ENCODE measurements at places on chromosomes 5 and 9.

- no peak for DNase-seq
Observed at GRCh38 chr5:154133591-154133990, 56.9 kb upstream of the GALNT10 start.

GRCh38 chr5:142869886-142870285 is 99.7 kb downstream of the ARHGAP26 start:
- DNase-seq = no peak

DNA sequence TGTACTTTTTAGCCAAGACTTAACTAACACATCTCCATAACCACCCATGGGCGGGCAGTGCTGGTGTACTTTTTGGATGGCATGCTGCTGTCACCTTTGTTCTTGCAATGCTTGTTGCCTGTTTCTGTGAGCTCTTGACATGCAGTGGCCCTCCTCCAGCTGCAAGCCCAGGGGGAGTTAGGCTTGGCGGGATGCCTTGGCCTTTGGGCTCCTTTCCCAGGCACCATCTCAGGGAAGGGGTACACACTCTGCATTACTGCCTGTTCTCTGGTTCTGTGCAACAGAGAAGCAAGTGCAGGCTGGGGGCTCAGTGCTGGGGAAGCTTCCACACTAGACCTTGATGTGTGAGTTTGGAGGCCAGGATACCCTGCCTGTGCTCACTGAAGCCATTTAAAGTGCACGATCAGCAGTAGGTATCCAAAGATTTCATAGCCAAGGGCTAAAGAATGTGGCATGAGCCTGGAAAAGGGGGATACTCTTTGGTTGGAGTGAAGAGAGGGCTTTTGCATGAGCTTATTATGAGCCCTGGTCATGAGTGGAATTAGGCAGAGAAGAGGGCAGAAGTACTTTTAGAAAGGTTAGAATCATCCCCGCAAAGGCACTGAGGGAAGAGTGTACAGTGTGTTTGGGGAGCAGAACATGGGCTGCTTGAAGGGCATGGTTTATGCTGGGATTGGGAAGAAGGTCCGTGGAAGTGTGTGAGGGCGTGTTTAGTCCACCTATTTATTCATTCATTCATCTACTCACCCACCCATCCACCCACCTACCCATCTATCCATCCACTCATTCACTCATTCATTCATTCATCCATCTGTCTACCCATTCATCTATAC is 22.5 kb downstream of the PSAT1 start:
- DNase-seq = no peak

- peak; percentile 21 for DNase-seq
Observed at GRCh38 chr5:77015938-77016569, 14.2 kb upstream of the AGGF1 start.

DNA sequence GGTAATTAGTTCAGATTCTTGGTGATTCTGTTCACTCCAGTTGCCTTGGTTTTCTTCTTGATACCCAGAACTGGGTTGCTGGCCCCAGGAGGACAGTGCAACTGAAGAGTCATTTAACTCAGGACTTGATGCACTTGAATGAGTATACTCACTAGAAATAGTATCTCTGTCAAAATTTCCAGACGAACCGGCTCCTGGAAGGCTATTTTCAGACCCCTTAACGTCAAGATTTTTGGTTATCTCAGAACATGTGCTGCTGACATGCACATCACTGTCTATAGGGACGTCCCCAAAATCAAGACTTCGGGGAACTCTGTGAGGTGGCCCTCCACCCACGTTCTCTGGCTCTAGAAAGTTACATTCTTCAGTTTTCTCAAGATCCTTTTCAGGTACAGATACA is 56.7 kb upstream of the PCA3 start:
- no peak for DNase-seq

DNA sequence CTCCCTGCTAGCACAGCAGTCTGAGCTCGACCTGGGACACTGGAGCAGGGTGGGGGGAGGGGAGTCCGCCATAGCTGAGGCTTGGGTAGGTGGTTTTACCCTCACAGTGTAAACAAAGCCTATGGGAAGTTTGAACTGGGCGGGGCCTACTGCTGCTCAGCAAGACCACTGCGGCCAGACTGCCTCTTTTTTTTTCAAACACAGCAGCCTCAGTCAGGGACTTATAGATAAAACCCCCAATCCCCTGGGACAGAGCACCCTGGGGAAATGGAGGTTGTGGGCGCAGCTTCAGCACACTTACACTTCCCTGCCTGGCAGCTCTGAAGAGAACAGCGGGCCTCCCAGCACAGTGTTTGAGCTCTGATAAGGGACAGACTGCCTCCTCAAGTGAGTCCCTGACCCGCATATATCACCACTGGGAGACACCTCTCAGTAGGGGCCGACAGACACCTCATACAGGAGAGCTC is 151.1 kb upstream of the APC start:
- DNase-seq = no peak

DNA sequence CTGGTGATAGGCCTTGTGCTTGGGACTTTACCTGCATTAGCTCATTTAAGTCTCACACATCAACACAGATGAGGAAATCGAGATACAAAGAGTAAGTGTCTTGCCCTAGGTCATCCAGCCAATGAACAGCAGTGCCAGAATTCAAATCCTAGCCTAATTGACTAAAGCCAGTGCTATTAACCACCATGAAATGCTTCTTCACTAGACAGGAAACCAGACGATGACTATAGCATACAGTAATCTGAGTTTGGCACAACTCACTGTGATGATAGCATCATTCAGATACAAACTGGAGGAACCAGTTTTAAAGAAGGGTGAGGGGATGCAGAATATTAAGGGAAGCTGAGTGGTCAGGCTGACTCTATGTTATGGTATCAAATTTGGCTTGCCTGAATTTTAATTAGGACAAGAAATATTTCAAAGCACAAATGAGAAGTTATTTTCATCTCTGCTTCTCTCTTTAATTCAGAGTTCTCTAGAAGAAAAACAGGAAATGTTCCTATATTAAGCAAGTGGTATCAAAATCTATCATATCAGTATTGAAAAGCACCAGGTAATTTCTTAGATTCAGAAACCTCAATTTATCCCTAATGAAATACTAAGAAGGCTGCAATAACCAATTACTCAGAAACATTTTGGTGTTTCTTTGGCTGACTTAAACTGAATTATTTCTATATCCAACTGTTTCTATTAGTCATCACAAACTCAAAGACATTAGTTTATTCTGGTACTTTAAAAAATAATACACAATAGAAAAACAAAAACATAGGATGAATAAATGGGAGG is 147.0 kb upstream of the RASA1 start:
- DNase-seq = peak; percentile 52

- no peak for DNase-seq
Observed at GRCh38 chr9:109272745-109273144, 48.1 kb downstream of the EPB41L4B start.

- no peak for DNase-seq
Observed at GRCh38 chr5:2143088-2143487, 260.4 kb upstream of the IRX4 start.

GRCh38 chr9:114309096-114309495 is 13.8 kb upstream of the ORM1 start:
- no peak for DNase-seq

DNA sequence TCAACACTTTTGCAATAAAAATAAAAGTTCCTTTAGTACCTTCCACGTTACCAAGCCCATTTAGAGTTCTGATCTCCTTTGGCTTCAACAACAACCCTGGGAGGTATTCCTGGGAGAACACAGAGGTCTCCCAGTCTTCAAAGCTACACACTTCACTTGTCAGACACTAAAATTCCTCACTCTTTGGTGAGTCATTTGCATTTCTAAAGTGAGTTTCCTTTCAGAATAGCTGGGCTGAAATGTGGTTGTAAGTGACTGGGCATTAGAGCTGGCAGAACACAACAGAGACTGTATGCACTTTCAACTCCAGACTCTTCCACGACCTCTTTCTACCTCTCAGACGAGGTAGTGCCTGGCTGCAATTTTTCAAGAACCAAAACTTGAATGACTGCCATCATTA is 11.5 kb upstream of the F2RL1 start:
- peak; percentile 54 for DNase-seq

DNA sequence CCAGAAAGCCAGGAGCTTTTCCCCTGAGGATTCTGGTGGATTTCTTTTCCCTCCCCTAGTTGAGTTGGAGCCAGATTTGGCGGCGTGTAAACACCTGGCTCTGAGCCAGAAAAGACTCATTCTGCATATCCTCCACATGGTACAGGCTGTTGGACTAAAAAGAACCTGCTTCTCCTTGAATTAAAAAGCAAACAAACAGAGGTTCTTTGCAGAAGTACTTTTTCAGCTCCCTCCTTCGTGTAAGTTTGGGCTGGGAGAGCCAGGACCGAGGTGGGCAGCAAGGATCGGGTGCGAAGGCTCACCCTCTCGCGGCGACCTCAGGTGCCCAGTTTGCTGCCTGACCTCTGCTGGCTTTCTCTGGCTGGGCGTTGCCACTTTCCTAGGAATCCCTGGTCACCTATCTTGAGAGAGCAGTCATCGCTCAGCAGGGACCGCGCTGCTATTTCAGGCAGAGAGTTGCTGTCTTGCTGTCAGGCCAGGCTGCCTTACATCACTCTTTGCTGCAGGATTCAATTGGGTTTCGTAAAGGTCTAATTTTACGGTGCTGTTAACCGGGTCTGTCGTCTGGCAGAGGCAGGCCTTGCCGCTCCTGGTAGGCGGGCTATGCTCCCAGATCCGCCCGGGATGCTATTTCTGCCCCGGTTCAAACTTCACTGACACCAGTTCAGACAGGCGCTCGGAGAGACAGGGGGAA is 3.2 kb downstream of the PAPPA start:
- peak; percentile 50 for DNase-seq

DNA sequence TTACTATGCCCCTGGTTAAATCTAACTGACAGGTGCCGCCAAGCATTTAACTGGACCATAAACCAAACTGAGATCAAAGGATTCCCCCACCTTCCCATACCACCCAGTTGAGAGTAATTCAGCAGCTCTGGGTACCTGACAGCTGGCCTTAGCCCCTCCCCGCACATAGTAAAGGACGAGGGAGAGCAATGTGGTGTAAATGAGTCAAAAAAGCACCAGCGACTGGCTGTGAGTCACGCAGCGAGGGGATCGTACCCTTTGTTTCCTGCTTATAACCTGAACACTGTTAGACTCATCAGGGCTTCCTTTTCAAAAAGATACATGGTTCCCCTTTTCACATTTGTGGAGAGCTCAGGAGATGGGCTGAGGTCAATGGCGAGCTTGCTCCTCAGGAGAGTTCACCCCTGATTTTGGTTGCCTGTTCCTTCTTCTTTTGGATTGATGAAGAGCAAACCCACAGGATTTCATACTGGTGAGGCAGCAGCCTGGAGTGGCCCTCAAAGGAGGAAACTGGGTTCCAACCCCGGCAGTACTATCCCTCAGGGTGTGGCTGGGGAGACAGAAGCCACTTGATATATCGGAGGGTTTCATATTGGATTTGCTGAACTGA is 71.5 kb downstream of the ANKRD33B start:
- DNase-seq = peak; percentile 89

- DNase-seq = no peak
Observed at GRCh38 chr5:33649549-33650482, 209.1 kb downstream of the TARS1 start.

- DNase-seq = peak; percentile 10
Observed at GRCh38 chr9:119052339-119053030, 316.8 kb downstream of the BRINP1 start.

DNA sequence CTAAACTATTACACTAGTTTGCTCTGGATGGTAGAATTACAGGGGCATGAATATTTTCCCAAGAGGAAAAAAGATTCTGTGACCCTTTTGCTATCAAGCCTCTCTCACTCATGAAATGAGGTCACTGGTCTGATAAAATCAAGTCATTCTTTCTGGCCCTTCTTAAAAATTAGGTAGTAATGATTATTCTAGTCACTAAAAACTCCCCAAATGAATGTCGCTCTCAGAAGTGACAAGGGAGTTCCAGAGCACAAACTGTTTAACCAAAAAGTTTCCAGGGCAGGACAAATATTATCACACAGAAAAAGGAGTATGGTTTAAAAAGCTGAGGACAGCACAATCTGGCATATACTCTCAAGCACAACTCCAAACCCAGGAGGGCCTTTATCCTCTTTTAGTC is 12.5 kb downstream of the ERMP1 start:
- DNase-seq = no peak

DNA sequence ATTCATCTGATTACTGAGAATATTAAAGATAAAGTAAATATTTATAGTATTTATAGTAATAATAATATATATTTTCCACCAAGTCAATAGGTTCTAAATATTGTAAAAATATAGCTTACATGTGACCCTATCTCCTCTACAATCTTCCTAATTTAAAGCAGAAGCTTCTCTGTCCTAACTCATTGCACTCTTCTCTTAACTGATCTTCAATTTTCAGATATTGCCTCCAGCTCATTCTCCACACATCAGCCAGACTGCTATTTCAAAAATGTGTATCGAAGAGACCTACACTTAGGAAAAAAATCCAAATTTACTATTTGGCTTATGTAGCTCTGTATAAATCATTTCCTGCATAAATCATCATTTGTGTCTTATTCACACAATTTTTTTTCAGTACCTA is 47.8 kb downstream of the CDH18 start:
- DNase-seq = no peak

DNA sequence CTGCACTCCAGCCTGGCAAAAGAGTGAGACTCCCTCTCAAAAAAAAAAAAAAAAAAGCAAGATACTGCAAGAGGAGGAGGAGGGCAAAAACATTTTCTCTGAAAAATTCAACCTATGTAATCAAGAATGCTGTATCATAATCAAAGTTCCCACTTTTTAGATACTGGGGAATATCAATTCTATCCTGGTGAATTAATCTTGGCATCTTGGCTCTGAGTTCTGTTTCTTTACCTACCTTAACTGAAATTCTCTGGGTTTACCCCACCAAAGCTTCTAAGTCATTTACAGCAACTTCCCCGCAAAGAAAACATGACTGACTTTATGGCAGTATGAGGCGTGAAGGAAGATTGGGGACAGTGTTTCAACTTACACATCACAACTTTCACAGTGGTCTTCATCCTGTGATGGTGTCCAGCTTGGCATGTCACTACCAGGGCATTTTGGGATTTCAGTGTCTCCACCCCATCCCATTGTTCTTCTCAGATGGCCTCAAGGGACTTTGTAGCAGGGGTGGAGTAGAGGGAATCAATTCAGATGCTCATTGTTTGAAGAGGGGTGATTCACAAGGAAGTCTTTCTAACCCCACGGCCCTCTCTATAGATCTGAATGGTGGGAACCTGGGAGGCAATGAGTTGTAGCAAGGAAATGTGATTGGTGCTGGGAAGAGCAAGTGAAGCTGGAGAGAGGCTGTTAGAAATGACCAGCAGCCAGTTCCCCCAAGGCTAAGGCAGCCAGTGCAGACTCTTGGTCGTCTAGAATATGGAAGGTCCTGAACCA is 130.5 kb downstream of the SCAMP1 start:
- no peak for DNase-seq

GRCh38 chr9:73219985-73220626 is 68.4 kb downstream of the ANXA1 start:
- DNase-seq = peak; percentile 37

DNA sequence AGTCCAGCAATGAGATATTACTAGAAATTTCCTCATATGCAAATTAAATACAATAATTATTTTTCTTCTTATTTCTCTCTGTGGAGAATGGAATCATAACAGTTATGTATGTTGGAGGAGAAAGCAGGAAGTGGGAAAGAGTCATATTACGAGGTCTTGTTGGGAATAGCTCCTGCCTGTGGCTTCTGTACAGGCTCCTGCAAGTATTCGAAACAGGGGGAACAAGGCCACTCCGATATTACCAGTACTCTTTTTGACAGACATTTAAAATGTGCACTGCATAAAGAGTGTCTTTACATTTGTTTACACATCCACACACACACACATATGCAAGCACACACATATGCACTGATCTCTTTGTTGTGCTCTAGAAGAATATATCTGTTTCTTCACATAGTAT is 812.0 kb upstream of the ZNF608 start:
- DNase-seq = no peak

Measured in urothelium cell line (cell line).